ENCODE measurements at places on chromosomes 11 and 22. TPM values are rescaled to one million over a fixed set of nuclear protein-coding genes. Genes with fewer than 3 reads are reported as not detected.

Gene ZNF70
- polyA plus RNA-seq: 0.34 TPM

Gene FOLR1
- polyA plus RNA-seq: not detected

Gene OR4C46
- polyA plus RNA-seq: not detected

Gene SCYL1
- polyA plus RNA-seq: 69.1 TPM

Gene FREY1
- polyA plus RNA-seq: not detected

Gene RIMBP3C
- 1.4 TPM for polyA plus RNA-seq

Gene PRSS23
- 0.07 TPM for polyA plus RNA-seq

Gene ARHGAP20
- not detected for polyA plus RNA-seq

Gene P2RY6
- polyA plus RNA-seq: not detected

Gene TMEM121B
- polyA plus RNA-seq: not detected

Gene AMBRA1
- 24.1 TPM for polyA plus RNA-seq

Gene ARHGAP32
- polyA plus RNA-seq: 2.8 TPM

Gene FAT3
- polyA plus RNA-seq: not detected

Gene TMEM218
- 34.5 TPM for polyA plus RNA-seq

Gene NLRP14
- polyA plus RNA-seq: not detected

Gene DNAJB7
- 0.10 TPM for polyA plus RNA-seq

Gene APOBEC3H
- not detected for polyA plus RNA-seq

Gene RASGRP2
- polyA plus RNA-seq: 197 TPM

Gene DGAT2
- 0.58 TPM for polyA plus RNA-seq

Gene CRACR2B
- polyA plus RNA-seq: not detected

Gene SEPTIN5
- 0.32 TPM for polyA plus RNA-seq

Gene EHF
- not detected for polyA plus RNA-seq

Gene CCDC15
- 1.6 TPM for polyA plus RNA-seq

Gene KDM4E
- polyA plus RNA-seq: not detected

Gene SLC5A12
- not detected for polyA plus RNA-seq

Gene TSPAN18
- polyA plus RNA-seq: 21.7 TPM

Gene HMOX1
- polyA plus RNA-seq: 0.14 TPM

Gene LRRN4CL
- polyA plus RNA-seq: not detected

Gene SLC25A18
- not detected for polyA plus RNA-seq

Gene HSPB2
- not detected for polyA plus RNA-seq

Gene CTSF
- 27.3 TPM for polyA plus RNA-seq

Gene KCNE3
- not detected for polyA plus RNA-seq

Gene MMP13
- polyA plus RNA-seq: not detected

Gene OR8D1
- polyA plus RNA-seq: not detected

Gene OR52A1
- not detected for polyA plus RNA-seq

Gene ZMAT5
- 55.0 TPM for polyA plus RNA-seq

Gene KRTAP5-8
- not detected for polyA plus RNA-seq

Gene C11orf91
- not detected for polyA plus RNA-seq

Gene BTBD18
- 0.56 TPM for polyA plus RNA-seq

Gene NNMT
- not detected for polyA plus RNA-seq

Gene NXPE4
- not detected for polyA plus RNA-seq

Gene DCUN1D5
- 15.8 TPM for polyA plus RNA-seq

Gene GLYAT
- polyA plus RNA-seq: not detected

Gene CLMP
- 0.20 TPM for polyA plus RNA-seq

Gene PRAME
- polyA plus RNA-seq: not detected

Gene NPTXR
- polyA plus RNA-seq: 1.1 TPM

Gene RFPL2
- polyA plus RNA-seq: 3.9 TPM

Data from naive thymus-derived CD4-positive, alpha-beta T cell (primary cell).